ENCODE measurements at places on chromosomes 4 and X.

DNA sequence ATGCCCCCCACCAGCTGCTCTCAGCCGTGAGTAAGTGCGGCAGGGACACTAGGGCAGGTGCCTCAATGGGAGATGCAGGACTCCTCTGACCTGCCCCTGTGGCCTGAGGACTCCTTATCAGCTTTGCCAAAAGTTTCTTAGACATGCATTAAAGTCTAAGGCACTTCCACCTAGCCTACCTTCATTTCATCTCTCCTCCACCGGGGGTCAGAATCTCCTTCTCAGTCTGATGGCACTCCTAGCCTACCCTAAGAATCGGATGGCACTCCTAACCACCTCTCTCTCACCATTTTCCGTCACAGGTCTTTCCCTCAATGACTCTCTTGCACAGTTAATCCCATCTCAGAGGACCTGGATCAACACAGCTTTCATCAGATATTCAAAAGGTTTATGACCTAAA, 85.9 kb downstream of the OTC start:
- no peak for DNase-seq

- no peak for DNase-seq
These were observed 48.3 kb upstream of the HPGDS start for GRCh38 chr4:94390804-94391410.

DNA sequence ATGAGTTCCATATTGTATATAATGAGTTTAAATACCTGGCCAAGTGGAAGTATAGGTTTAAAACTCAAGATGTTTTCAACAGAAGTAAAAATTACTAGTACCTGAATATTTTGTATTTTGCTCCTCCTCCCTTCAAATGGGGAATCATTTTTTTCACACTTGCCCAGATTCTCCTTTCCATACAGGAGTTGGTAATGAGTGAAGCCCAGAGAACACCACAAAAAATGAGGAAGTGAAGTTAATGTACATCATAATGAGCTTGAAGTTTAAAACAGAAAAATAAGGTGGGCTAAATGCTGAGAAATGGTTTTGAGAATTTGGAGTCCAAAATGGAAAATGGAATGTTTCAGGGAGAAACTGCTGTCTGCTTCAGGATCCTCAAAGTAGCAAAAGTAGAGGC, 364.8 kb upstream of the EMCN start:
- DNase-seq: no peak

DNA sequence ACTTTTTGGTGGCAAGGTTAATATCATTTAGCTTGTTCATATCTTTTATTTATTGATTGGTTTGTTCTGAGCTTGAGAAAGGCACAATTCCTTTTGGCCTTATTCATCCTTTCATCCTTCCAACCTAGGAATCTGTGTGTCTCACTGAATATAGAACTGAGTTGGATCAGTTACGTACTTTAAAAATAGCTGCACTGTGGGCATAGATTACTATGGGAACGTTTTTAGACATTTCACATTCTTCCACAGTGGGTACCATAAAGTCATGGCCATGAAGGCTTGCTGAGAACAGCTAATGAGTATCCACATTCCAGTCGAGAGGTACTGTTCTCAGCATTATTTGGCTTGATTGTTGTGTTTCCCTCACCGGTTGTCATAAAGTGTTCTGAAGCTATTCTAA, 217.0 kb upstream of the DKK2 start:
- DNase-seq: no peak

GRCh38 chr4:182238355-182238931, 4.8 kb upstream of the TENM3 start:
- DNase-seq: no peak

DNA sequence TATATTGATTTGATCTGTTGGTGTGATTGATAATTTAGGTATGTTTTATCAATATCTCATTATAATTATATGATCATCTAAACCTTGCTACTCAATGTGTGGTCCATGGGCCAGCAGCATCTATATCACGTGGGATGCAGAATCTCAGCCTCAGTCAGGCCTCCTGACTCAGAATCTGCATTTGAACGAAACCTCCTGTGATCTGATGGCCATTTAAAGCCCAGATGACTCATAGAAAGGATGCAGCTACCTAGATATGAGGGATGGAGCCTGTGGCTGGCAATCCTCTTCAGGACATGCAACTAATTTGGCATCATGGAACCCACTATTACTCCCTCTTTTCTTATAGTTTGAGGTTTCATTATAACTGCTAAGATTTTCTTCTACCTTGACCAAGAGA, 11.3 kb upstream of the CHRNA9 start:
- no peak for DNase-seq

DNA sequence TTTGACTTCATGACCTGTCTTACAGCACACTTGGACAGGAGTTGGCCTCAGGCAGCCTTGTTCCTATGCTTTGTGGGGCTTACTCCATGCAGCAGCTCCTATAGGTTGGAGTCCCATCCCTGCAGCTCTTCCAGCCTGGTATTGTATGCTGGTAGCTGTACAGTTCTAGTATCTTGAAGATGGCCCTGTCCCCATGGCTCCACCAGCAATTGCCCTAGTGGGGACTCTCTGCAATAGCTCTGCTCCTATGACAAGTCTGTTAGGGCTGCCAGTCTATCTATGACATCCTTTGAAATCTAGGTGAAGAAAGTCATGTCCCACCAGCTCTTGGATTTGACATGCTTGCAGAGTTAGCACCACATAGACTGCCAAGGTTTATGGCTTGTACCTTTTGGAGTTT, 252.6 kb downstream of the ANTXR2 start:
- DNase-seq: no peak

DNA sequence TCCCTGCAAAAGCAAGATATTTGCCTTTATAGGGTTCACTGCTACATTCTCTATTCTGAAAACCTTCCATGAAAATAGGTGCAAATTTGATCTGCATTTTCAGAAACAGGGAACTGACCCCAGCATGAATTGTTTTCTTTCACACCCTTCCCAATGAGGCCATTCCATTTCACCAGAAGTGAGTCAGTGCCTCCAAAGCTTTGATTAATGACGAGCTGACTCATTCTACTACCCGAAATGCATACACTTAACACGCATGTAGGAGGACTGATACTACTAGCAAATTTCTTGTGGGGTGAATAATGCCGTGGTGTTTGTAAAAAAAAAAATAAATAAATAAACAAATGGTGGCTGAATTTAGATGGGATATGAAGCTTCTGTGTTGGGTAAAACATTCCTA, 146.9 kb upstream of the FGF13 start:
- no peak for DNase-seq

DNA sequence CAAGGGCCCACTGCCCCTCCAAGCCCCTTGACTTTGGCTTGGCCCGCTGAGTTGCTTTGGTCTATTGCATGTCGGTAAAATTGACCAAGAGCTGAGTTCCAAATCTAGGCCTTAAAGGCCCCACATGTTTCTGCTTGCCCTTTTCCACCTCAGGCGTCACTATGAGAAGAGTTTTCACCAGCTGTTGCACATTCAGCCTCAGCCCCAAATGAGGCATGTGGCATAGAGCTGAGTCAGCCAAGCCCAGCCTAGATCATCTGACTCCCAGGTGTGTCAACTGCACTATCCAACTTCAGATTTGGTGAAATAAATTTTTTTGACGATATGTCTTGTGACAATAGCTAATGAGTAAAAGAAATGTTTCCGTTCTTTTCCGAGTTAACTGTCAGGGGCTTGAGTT, 424.5 kb upstream of the FAM47C start:
- DNase-seq: no peak

DNA sequence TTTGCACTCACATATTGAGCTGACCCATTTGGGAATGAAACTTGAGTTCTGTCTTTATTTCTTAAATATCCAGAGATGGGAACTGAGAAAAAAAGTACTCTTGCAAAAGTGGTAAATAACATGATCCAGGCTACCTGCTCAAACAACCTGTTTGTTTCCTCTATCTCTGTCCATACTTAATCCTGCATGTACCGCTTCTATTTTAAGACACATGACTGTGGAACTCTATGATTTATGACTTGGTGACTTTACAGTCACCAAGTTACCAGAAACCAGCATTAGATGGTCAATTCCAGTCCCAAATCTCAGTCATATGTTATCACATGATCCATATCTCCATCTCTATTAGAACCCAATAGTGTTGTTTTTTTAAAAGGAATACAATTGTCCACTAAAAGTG, 606.7 kb downstream of the EPHA5 start:
- no peak for DNase-seq

- DNase-seq: no peak
These were observed 9.2 kb downstream of the PDE6B start for GRCh38 chr4:634599-634985.

GRCh38 chrX:129115104-129115503, 408.2 kb downstream of the SMARCA1 start:
- DNase-seq: no peak

DNA sequence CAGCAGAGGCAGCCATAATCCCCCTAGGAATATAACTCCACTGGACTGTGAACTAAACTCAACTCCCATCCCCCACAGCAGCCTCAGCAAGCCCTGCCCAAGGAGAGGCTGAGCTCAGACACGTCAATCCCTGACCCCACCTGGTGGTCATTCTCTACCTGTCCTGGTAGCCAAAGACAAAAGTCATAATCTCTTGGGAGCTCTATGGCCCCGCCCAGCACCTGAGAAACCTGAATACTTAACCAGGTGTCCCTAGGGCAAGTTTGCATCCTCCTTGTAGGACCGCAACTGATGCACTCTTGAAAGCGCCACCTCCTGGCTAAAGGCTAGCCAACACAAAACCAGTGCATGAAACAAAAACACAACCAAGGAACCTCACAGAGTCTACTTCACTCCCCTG, 18.4 kb downstream of the CT47B1 start:
- DNase-seq: no peak

GRCh38 chr4:150818661-150819060, 196.4 kb downstream of the LRBA start:
- DNase-seq: no peak

DNA sequence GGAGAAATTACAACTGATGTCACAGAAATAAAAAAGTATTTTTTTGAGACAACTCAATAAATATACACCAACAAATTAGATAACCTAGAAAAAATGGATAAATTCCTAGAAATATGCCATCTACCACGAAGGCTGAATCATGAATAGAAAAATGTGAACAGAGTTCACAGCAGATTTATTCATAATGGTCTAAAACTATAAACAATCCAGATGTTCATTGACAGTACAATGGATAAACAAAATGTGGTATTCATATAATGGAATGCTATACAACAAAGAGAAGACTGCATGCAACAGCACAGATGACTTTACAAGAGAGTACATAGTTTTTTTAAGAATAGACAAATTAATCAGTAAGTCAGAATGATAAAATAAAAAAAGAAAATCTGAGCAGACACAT, 55.2 kb downstream of the CLOCK start:
- DNase-seq: no peak

- DNase-seq: no peak
These were observed 194.2 kb downstream of the RAPGEF2 start for GRCh38 chr4:159297091-159297490.

- no peak for DNase-seq
These were observed 34.1 kb downstream of the HNRNPH2 start for GRCh38 chrX:101442085-101442484.

DNA sequence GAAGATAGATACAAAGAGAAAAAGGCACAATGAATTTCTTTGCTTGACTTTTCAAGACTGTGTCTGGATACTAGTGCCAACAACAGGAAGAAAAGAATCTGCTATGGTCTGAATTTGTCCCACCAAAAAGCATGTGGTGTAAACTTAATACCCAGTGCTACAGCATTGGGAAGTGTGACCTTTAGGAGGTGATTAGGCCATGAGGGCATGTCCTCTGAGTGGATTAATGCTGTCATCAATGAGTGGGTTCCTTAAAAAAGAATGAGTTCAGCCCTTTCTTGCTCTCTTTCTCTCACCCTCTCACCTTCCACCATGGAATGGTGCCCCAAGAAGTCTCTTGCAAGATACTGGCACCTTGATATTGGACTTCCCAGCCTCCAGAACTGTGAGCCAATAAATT, 155.7 kb upstream of the GPRIN3 start:
- no peak for DNase-seq

DNA sequence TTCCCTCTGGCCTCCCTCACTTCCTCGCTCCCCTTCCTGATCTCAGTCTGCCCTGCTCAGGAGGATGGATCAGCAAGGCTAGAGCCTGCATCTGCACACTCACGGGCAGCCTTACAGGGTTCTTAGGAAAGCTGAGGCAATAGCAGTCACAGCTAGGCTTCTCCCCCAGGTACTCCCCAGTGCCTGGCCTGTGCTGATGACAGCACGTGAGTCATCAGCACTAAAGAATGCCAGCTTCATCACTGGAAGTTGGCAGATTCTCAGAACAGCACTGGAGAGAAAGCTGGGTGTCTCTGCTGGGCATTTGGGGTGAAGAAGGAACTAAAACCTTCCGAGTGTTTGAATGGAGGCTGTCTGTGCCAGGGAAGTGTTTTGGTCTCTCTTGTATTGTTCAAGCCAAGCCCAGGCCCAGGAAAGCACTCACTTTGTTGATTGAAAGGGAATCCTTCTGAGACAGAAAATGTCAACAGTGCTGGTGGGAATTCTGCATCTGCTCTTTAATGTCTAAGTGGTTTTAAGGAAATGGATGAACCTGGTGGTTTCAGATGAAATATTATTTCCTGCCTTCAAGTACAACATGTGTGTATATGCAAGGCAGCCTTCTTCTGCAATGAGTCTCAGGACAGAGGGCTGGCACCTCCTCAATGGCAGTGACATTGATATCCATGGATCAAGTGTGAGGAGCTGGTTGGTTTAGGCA, 73.0 kb upstream of the SCOC start:
- DNase-seq: peak; percentile 18

- no peak for DNase-seq
These were observed 369.4 kb upstream of the CNKSR2 start for GRCh38 chrX:21004835-21005234.

GRCh38 chr4:109592367-109592766, 32.3 kb downstream of the MCUB start:
- no peak for DNase-seq

DNA sequence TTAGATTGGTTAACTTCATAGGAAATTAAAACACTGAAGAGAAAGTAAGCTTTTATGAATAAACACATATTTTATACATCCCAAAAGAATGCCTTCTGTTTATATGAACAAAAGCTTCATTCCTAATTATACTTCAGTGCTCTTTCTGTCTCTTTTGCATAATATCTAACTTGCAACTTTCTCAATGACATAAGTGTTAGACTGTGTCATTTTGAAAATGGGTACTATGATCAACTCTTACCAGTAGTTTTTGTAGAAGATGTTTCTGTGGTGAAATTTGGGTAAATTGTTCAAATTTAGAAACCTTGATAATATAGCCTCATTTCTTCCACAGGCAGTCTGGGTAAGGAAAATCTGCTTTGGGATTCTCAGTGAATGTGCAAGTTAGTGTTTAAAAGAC, 991.4 kb downstream of the CCSER1 start:
- no peak for DNase-seq

- no peak for DNase-seq
These were observed 16.3 kb downstream of the RBMX2 start for GRCh38 chrX:130418066-130418465.

GRCh38 chrX:55709735-55710134, 7.8 kb upstream of the RRAGB start:
- no peak for DNase-seq

DNA sequence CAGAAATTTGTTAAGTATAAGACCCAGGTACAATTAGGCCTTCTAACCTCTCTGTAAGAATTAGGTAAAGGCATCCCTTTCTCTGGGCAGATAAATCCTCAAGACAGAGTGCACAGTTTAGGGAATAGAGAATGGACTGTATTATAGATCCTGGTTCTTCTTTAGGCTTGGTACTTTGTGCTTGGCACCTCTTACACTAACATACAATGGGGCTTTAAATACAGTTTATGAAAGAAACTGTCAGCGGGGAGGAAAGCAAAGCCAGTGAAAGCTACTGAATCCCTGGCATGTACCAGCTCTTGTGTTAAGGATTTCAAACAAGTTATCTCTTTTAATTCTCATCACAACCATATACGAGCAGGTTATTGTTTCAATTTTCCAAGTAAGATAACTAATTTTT, 1350.0 kb downstream of the ADGRL3 start:
- no peak for DNase-seq
